Fibroblast of the aortic adventitia (primary cell): ENCODE measurements at places on chromosomes 11 and 22. TPM values are rescaled to one million over a fixed set of nuclear protein-coding genes. Genes with fewer than 3 reads are reported as not detected.

DNA sequence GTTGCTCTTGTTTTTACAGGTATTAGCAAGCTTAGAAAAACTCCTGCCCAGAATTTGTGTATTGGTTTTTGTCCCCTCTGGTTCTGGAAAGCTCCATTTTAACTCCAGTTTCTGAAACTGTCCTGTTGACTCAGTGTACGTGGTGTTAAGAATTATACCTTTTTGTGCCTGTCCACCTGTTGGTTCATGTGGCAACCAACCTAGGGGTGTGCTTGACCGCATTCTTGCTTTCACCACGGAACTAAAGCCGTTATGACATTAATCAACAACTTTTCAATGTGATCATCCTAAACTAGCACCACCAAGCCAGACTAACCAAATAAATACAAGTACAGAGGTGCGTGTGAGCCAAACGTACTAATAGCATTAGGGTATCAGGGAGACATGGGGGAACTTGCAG is 56.0 kb upstream of the PTH start:
- DNase-seq: no peak

DNA sequence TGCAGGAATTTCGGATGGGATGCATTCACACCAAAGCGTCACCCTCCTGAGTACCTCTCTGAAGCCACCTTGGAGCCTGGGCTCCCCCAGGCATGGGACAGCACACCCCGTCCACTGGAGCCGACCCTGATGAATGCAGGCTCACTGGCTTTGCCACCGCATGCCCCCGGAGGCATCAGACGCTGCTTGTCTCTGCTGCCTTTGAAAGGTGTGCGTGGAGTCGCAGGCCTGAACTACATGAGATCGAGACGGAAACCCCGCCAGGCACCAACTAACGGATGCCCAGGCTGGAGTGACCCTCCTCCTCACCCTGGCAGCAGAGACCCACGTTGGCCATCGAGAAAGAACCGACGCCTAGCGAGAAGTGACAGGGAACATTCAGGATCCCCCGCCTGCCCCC is 22.5 kb downstream of the KRTAP5-5 start:
- no peak for DNase-seq

- no peak for DNase-seq
Observed at GRCh38 chr11:1293619-1294015, 15.8 kb downstream of the TOLLIP start.

DNA sequence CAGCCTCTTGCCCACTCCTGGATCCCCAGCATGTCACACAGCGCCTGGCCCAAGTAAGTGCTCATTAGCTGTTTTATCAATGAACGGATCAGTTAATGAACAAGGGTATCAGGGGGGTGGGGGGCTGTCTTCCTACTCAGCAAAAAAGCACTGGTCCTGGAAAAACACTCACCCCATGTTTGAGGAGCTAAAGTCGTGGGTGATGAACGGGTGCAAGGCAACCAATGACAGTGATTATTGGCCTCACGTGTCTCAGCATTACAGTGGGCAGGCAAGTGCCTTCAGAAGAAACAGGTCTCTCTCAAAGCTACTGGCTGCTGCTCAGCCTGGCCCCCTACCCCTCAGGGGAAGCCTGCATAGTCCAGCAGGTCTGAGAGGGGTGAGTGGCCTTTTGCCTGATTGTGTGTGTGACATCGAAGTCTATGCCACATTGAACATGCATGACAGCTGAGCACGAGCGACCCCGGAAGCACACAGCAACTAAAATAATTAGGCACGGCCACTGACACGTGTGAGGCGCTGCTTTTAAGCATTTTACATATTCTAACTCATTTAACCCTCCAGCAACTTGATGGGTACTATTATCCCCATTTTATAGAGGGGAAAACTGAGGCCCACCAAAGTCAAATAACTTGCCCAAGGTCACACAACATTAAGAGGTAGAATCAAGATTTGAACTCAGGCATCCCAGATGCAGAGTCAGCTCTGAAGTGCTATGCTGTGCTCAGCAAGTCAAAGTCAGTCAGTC is 2.6 kb upstream of the MS4A10 start:
- DNase-seq: no peak

The OOSP4A gene
- total RNA-seq: not detected in 2 replicates
